Forelimb muscle (tissue), 1 donor: ENCODE measurements at places on chromosomes 7 and 10. TPM values are rescaled to one million over a fixed set of nuclear protein-coding genes. Genes with fewer than 3 reads are reported as not detected.

- no peak for DNase-seq
Measured at GRCh38 chr10:29951441-29951931, 107.9 kb downstream of the JCAD start.

DNA sequence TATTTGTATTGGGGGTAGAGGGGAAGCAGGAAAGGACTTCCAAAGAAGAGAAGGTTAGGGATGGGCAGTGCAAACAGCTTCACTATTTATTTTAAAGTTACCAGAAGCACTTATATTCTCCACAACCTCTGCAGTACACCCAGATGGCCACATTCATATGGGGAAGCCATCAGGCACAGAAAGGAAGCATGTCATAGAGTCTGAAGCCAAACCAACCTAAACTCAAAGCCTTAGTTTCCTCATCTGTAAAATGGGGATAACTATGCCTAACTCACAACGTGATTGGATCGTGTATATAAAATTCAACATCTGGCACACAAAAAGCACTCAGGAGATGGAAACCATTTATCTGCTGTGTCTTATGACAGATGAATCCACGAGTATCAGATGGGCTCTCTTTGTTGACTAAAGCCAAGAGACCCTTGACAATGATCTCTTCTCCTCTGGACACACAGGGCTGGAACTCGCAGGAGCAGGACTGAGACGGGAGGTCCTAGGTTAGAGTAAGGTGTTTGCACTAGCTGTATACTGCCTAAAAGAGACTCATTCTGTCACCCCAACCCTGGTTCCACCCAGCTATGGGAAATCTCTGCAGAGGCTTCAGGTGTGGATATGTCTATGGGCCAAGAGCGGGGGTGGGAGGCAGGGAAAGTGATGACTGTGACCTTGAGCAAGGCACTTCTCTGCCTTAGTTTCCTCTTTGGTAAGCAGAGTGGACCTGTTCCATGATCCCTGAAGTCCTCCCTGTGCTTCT, 1.8 kb downstream of the KIAA1549 start:
- no peak for DNase-seq

GRCh38 chr10:126972635-126973414, 67.6 kb downstream of the DOCK1 start:
- no peak for DNase-seq

DNA sequence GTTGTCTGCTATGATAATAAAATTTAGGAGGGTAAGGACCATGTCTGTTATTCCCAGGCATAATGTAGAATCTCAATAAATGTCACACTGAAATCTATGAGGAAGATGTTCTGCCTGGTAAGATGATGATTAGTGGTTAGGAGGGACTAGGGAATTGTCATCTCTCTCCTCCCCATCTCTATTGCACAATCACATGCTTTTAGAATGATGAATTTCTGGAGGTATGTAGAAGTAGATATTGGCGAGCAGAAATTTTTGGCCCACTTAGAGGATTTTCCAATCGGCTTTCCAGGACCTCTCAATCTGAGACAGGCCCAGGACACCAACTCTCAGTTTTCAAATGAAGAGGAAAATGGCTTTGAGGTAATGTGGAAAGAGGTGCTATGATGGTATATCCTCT, 2.0 kb upstream of the PITX3 start:
- DNase-seq, result no peak

- no peak for DNase-seq
Measured at GRCh38 chr7:82528577-82529310, 85.2 kb upstream of the CACNA2D1 start.

DNA sequence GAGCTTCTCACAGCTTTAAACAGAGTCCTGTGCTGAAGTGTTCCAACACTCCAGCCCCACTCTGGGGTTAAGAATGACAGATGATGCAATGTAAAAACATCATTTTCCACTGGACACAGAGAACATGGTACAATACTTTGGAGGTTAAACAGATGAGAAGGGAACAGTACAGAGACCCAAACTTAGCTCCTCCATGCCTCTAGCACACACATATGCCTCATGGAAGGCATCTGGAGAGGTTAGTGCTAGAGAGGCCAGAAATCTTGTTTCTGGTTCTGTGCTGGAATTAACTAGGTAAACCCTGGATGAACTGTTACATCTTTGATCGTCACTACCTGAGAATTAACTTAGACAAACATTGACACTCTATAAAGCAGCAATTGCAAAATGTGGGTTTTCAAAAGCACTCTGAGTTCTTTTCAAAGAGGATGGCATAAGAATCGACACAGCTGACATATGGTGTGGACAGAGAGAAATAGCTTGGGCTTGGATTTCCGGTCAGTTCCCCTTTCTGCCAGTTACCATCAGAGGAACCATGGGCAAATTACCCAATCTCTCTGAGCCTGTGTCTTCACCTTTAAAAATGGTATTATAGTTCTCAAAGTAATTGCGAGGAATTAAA, 81.9 kb downstream of the KCNMA1 start:
- no peak for DNase-seq

DNA sequence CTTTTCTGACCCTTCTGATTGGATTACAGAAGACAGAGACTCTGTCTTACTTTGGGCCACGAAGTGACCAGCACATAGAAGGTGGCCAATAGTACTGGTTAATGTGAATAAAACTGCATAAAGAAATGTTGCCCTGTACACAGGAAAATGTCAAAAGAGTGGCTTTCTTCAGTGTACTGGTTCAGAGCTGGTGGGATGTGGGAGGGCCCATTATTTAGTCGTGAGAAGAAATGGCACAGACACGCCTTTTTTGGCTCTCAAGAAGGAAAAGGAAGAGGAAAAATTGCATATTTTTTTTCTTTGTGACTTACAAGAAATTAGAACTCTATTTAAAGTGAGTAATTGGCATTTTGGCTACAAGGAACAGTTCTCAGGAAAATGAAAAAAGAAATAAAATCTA, 129.7 kb downstream of the DGKI start:
- DNase-seq, result no peak

DNA sequence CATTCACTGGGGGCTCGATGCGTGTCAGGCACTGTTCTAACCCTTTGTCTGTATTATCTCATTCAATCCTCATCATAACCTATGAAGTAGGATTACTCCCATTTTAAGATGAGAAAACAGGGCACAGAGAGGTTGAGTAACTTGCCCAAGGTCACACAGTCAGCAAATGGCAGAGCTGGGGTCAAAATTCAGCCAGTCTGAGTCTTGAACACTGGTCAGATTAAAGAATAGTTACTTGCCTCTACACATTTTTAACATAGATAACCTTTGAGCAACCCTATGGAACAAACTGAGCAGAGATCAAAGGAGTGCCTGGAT, 27.2 kb downstream of the INSIG1 start:
- no peak for DNase-seq

DNA sequence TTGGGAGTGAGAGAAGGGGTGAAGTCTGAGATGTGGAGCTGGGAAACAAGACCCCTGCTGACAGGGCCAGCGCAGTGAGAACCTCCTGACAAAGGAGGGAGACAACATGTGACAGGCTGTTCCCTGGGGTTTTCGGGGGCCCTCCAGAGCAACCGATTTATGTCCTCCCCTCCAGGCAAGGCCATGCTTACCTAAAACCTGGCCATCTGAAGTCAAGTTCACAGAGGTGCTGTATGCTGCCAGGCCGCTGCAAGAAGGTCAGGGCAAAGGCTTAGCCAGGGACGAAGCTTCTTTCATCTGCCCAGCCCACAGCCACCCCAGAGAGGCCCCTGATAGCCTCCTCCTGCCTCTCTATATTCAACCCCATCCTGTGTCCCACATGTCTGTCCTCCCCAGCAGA, 20.6 kb downstream of the NPC1L1 start:
- no peak for DNase-seq

DNA sequence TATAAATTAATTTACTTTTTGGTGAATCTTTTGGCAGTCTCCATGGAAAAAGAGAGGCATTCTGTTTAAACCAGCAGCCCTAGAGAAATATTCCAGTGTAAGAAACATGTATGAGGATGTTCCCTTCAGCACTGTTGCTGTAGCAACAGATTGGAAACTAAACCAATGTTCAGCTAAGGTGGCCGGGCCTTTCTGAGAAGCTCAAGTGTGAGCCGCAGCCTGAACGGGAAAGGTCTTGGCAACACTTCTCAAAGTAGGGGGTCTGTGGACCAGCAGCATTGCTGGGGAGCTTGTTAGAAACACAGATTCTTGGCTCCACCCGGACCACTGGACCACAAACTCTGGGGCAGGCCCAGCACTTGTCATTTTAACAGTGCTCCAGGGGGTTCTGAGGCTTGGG, 36.2 kb downstream of the RAMP3 start:
- no peak for DNase-seq

GRCh38 chr10:90589825-90590224, 268.0 kb downstream of the HTR7 start:
- no peak for DNase-seq

DNA sequence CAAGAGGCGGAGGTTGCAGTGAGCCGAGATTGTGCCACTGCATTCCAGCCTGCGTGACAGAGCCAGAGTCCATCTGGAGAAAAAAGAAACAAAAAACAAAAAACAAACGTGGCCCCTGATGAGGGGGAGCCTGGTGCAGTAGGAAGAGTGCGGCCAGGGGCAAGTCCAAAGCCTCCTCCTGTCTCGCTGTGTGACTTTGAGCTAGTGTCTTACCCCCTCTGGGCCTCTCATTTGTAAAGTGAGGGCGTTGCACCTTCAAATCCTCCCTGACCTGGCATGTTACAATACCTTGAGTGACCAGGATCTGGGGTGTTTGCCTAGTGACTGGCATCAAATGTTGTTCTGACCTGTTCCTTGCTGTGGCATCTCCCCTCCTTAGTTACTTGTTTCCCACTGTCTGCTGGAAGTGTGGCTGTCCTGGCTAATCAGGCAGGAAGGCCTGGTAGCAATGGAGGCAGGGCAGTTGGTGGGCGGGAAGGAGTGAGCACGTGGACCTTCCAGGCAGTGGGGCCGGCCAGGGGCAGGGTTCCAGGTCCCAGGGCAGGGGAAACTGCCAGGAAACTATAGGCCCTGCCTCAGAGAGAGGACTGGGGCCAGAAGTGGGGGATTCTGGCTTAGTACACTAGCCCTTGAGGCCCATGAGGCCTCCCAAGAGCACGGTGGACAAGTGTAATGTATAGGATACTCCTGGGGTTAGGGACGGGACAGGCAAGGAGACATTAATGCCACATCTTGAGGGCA, 24.5 kb upstream of the GOLGA7B start:
- no peak for DNase-seq

DNA sequence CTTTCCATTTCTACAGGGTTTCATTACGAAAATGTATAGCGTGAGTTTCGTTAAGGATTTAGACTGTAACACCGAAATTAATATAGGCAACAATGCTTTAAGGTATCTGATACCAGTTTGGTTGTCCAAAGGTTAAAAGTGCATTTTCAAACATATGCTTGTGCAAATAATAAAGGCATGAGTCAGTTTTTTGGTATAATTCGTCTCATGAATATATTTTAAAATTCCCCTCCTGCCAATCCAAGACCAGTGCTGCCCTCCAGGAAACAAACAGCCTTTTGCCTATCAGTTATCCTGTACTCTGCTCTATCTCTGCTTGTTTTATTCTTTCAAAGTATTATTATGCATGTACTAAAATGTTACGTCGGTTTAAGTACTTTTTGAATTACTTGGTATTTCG, 2.0 kb downstream of the LCOR start:
- DNase-seq, result no peak

DNA sequence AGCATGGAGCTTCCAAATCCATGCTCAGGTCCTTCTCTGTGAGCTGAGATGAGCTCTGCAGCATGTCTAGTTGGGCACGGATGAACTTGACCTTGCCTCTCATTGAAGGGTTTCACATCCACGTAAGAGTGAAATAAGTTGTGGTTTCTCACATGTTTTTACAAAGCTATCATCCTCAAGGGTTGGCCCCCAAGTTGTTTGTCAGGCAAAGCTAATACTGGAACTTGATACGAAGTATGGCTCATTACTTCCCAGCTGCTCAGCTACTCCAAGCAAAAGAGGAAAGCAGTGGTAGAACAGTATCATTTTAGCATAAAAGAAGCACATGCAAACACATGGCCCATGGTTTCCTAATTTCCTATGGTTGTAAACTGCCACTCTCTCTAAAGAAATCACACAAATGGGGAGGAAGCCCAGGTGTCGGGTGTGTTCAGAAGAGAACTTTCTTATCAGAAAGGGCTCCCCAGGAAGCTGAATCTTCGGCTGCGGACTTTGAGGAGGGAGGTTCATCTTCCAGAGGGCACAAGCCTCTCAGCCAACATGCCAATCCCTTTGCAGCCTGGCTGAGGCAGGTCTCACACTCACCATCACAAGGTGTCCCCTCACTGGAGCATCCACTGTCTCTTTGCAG, 45.3 kb downstream of the PDLIM1 start:
- no peak for DNase-seq

The OPN4 gene
- polyA plus RNA-seq, result 1.9 TPM

The GIMAP8 gene
- 6.1 TPM for polyA plus RNA-seq

The MPP7 gene
- 3.6 TPM for polyA plus RNA-seq
